ENCODE measurements at places on chromosomes 5 and 9.

DNA sequence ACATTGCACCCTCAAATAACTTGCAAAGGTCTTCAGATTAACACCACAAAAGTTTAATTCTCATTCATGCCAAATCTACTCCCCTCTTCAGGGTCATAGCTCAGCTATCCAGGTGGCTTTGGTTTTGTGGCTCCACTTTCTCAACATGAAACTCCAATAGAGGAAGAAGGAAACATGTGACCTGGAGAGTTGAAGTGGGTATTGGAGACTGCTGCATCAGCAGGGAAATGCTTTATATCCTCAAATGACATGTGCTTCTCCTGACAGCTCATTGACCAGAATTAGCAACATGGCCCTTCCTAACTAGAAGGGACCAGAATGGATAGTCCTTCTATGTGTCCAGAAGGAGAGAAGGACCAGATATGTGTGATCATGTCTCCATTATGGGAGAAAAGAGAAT, 73.6 kb downstream of the TLR4 start:
- no peak for DNase-seq
- H3K36me3 ChIP-seq = no peaks in the 10 kb centered on the region
- H3K27me3 ChIP-seq = no peaks in the 10 kb centered on the region
- H3K4me3 ChIP-seq = no peak overlapping the region
- H3K4me1 ChIP-seq = no peaks in the 10 kb centered on the region

DNA sequence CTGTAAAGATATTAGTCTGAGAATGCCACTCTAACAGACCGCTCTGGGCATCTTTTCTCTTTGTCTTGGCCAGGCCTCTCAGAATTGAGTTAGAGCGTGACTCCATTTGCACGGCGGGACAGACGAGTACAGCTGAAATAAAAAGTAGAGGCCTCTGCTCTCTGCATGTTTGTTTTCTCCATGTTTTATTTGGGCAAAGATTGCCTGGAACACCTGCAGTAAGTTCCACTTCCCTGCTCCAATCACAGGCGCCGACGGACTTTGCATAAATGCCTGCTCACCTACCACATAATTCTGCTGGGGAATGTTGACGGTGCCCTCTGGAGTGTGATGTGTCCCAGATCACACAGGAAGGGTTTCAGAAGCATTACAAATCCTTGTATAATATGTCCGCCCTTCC, 10.6 kb downstream of the SPOCK1 start:
- H3K4me1 ChIP-seq = no peaks in the 10 kb centered on the region
- H3K27me3 ChIP-seq = no peaks in the 10 kb centered on the region
- no peaks in the 10 kb centered on the region for H3K36me3 ChIP-seq
- H3K27ac ChIP-seq = no peak overlapping the region

GRCh38 chr9:76198336-76198735, 195.9 kb downstream of the RFK start:
- DNase-seq = no peak
- no peaks in the 10 kb centered on the region for H3K27me3 ChIP-seq

GRCh38 chr9:7336356-7337065, 463.1 kb downstream of the DMAC1 start:
- no peak for DNase-seq
- H3K4me3 ChIP-seq = no peak overlapping the region
- no peaks in the 10 kb centered on the region for H3K4me1 ChIP-seq
- no peaks in the 10 kb centered on the region for H3K36me3 ChIP-seq

GRCh38 chr9:99104459-99105151, at the start of gene TGFBR1:
Gene TGFBR1, plus strand, starts transcription at chr9:99105113. Its CDS starts 93 bp downstream, at chr9:99105206.
- peak within 1 kb of the TSS; percentile 67 for H3K4me3 ChIP-seq
- no peaks in the 10 kb centered on the region for H3K4me1 ChIP-seq
- no peaks in the 10 kb centered on the region for H3K36me3 ChIP-seq
- H3K27ac ChIP-seq = peak within 1 kb of the TSS; percentile 94

DNA sequence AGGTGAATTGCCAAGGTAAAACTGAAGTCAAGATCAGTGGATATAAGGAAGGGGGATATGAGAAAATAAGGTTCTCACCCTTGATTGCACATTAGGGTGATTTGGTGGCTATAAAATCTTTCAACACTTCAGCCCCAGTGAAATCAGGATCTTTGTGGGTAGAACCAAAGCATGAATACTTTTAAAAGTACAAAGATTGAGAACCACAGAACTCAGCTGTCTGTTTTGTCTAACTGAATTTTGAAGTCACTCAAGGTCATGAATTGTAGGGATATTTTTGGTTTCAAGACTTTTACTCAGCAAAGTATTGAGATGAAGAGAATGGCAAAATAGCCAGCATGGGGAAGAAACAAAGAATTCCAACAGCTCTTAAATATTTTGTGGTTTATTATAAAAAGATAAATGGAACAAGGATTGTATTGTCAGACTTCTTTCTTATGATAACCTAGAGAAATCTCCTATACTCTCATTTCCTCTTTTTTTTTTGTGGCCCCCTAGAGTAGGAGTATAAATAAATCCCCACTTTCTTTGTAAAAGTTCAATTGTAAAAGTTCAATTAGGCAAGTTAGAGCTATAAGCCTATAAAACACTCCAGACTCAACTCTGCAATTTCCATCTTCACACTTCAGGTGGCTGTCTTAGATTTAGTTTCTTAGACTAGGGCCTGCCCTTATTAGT, 272.9 kb downstream of the PDE4D start:
- peaks cover 4% of the 10 kb centered on the region for H3K4me1 ChIP-seq
- no peaks in the 10 kb centered on the region for H3K36me3 ChIP-seq
- no peaks in the 10 kb centered on the region for H3K27me3 ChIP-seq
- H3K4me3 ChIP-seq = no peak overlapping the region

DNA sequence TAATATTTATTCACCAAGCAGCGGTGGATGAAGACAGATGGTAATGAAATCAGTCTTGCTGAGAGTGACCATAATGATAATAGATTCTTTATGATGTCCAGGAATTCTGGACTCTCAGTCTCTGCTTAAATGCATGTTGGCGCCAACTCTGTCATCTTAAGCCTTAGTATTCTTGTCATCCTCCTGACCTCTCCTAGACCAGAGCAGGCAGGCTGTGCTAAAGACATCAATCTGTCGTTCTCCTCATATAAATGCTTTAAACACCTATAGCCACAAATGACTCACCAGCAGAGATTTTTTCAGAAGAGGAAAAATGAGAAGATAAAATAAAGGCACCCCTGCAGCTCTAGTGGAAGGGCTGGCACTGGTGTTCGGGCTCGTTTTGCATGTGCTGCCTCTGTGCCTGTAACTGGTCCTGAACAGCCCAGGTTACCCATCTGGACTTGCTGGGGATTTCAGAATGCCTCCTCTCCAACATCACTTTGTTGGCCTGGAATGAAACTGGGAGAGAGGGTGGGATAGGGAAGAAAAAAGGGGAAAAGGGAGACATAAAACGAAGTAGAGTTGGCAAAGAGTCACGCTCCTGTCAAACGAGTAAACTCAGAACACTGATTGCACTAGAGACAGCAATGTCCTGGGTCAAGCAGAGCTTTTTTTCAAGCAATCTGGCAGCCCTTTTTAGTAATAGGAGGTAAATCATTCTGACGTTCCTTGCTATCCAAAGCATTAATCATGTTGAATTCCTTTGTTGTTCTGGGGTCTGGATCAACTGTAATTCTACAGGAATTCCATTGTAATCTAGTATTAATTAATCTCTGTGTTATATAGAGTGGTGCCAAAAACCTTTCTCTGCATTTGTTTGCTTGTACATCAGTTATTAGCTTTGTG, 195.5 kb upstream of the CLINT1 start:
- H3K4me3 ChIP-seq = no peak overlapping the region
- H3K36me3 ChIP-seq = no peaks in the 10 kb centered on the region
- no peaks in the 10 kb centered on the region for H3K27me3 ChIP-seq
- peaks cover 6% of the 10 kb centered on the region for H3K4me1 ChIP-seq
- DNase-seq = no peak
- H3K27ac ChIP-seq = peak overlapping the region; percentile 43

GRCh38 chr5:116571568-116572349, 2.9 kb downstream of the SEMA6A start:
- H3K4me3 ChIP-seq = peak overlapping the region; percentile 49
- no peaks in the 10 kb centered on the region for H3K36me3 ChIP-seq
- no peak for DNase-seq
- no peaks in the 10 kb centered on the region for H3K27me3 ChIP-seq
- no peaks in the 10 kb centered on the region for H3K4me1 ChIP-seq

DNA sequence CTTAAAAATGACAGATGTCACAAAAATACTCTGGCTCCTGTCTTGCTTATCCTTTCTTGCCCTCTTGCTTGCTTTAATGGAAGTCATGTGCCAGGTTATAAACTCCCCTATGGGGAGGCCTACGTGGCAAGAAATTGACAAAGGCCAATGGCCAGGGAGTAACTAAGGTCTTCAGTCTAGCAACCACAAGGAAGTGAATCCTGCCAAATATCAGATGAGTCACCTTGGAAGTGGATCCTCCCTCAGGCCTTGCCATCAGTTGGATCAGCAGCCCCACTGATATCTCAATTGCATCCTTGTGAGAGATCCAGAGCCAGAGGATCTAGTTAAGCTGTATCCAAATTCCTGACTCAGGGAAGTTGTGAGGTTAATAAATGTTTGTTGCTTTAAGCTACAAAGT, 82.8 kb downstream of the CAAP1 start:
- no peaks in the 10 kb centered on the region for H3K27me3 ChIP-seq
- no peaks in the 10 kb centered on the region for H3K4me1 ChIP-seq
- H3K4me3 ChIP-seq = no peak overlapping the region
- H3K36me3 ChIP-seq = no peaks in the 10 kb centered on the region
- no peak for DNase-seq
- H3K27ac ChIP-seq = no peak overlapping the region

DNA sequence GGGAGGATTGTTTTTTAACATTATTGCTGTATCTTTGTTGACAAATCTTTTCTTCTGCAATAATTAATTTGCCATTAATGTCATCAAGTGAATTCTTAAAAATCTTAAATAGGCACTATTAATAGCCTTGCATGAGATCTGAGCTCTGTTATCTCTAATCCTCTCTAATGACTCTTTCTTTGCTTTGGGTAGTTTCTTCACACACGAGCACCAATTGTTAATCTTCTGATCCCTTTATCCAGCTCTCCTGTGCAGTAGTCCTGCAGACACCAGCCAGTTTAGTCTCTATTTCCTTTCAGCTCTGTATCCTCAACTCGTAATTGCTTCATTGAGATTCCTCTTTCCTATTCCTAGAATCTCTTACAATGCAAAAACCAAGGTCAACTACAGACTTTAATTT, 8.1 kb downstream of the SPINK14 start:
- H3K4me1 ChIP-seq = no peaks in the 10 kb centered on the region
- H3K27ac ChIP-seq = no peak overlapping the region
- no peak overlapping the region for H3K4me3 ChIP-seq
- no peaks in the 10 kb centered on the region for H3K27me3 ChIP-seq

- no peaks in the 10 kb centered on the region for H3K36me3 ChIP-seq
- H3K4me3 ChIP-seq = no peak overlapping the region
- H3K4me1 ChIP-seq = peaks cover 10% of the 10 kb centered on the region
- DNase-seq = no peak
Observed at GRCh38 chr9:123373447-123373923, 17.5 kb downstream of the CRB2 start.

DNA sequence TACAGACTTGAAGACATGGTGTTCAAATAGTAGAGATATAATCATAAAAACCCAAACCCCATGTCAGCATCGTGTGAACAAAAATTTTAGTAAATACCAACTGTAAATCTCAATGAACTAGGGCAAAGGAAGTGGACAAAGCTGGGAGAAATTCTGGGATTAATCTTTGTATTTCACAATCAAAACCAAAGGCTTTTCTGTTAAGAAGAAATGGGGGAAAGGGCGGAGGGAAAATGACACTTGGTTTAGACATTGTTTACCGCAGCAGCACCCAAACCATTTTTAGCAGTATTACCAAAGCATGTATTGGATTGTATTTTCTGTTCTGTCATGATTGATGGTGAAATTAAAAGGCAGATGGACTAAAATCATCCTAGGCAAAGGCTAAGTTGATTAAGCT, 134.2 kb upstream of the PRSS3 start:
- DNase-seq = no peak
- H3K27me3 ChIP-seq = no peaks in the 10 kb centered on the region
- H3K27ac ChIP-seq = no peak overlapping the region
- H3K36me3 ChIP-seq = no peaks in the 10 kb centered on the region
- no peaks in the 10 kb centered on the region for H3K4me1 ChIP-seq
- no peak overlapping the region for H3K4me3 ChIP-seq

DNA sequence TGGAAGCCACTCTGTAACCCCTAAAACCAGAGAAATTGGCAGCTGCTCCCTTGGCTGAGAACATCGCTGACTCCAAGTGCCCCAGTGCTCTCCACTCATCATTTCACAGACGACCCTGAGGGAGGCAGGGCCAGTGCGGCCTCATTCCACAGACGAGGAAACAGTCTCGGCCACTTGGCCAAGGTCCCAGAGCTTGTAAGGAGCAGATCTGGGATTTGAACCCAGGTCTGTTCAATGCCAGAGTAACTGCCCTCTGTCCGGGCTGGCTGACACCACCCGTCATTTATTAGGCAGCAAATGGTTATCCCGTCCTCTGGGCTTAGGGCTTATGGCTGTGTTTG, 19.9 kb upstream of the IER5L start:
- H3K36me3 ChIP-seq = no peaks in the 10 kb centered on the region
- H3K27ac ChIP-seq = peak overlapping the region; percentile 90
- no peaks in the 10 kb centered on the region for H3K27me3 ChIP-seq
- DNase-seq = no peak
- H3K4me1 ChIP-seq = peaks cover 5% of the 10 kb centered on the region

DNA sequence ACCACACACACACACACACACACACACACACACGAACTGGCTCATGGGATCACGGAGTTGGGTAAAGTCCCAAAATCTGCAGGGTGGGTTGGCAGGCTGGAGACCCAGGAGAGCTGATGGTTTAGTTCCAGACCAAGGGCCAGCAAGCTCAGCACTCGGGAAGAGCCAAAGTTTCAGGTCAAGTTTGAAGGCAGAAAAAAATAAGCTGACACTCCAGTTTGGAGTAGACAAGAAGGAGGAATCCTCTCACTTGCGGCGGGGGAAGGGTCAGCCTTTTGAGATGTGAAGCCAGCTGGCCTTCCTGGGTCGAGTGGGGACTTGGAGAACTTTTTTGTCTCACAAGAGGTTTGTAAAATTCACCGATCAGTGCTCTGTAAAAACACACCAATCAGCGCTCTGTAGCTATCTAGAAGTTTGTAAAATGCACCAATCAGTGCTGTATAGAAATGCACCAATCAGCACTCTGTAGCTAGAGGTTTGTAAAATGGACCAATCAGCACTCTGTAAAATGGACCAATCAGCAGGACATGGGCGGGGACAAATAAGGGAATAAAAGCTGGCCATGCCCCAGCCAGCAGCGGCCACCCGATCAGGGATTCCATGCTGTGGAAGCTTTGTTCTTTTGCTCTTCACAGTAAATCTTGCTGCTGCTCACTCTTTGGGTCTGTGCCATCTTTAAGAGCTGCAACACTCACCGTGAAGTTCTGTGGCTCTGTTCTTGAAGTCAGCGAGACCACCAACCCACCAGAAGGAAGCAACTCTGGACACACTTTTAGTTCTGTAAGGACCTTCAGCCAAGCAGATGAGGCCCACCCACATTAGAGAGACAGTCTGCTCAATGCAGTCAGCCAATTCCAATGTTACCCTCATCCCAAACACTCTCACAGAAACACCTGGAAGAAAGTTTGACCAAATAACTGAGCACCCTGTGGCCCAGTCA, 37.8 kb upstream of the UNC5A start:
- no peak overlapping the region for H3K4me3 ChIP-seq
- no peaks in the 10 kb centered on the region for H3K36me3 ChIP-seq
- no peaks in the 10 kb centered on the region for H3K27me3 ChIP-seq
- no peak for DNase-seq
- H3K27ac ChIP-seq = no peak overlapping the region

- no peaks in the 10 kb centered on the region for H3K27me3 ChIP-seq
- no peaks in the 10 kb centered on the region for H3K36me3 ChIP-seq
- no peak for DNase-seq
- H3K27ac ChIP-seq = no peak overlapping the region
- no peaks in the 10 kb centered on the region for H3K4me1 ChIP-seq
Observed at GRCh38 chr9:77183581-77183980, 6.2 kb downstream of the VPS13A start.

Measured in uterus (tissue), 4 donors.